ENCODE measurements at places on chromosomes 13 and 19. TPM values are rescaled to one million over a fixed set of nuclear protein-coding genes. Genes with fewer than 3 reads are reported as not detected.

The CLEC17A gene
- polyA plus RNA-seq, result not detected

GRCh38 chr13:41960211-41960636 is 685 bp downstream of the VWA8 start:
- DNase-seq, result no peak

DNA sequence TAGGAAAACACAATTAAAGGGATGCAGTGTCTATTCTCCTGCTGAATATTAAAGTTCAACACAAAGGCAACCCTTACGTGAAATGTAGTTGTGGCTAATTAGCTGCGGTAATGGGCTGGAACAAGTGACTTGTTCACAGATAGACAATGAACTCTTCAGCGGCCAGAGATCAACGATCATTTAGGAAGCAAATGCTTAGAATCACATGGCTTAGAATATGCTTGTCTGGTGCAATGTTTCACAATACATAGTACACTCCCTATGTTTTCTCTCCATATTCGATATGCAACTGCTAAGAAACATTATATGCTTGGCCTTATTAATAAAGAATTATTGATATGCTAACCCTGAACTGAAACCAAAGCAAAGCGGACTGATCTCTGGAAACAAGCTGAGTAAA is 25.7 kb upstream of the MTUS2 start:
- DNase-seq, result no peak

DNA sequence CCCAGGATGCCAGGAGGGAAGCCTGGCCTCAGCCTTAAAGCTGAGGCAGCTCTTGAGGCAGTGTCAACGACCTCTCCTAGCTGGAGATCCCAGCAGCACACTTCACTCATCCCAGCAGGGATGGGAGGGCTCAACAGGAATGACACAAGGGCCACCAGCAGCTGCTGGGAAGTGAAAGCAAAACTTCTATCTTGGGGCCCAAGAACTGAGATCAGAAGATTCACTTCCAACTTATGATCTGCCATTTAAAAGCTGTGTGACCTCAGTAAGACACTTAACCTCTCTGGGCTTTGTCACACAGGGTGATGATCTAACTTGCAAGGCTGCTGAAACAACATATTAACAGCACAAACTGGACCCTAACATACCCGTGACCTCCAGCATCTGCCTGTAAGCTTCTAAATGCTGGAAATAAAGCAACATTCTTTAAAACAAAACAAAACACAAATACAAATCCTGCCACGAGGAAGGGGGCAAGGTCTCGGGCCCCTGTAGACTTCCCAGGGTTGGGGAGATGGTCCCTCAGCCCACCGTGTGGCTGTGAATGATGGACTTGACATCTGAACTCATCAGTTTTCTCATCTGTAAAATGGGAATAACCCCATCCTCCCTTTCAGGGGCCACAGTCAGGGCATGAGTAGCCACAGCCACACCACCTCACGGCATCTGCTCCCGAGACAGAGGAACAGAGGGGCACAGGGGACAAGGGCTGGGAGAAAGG is 22.7 kb downstream of the ELL start:
- DNase-seq, result no peak

The ELANE gene
- polyA plus RNA-seq, result 0.15 TPM

The CRTC1 gene
- 4.0 TPM for polyA plus RNA-seq

The ABHD8 gene
- polyA plus RNA-seq, result 4.2 TPM

DNA sequence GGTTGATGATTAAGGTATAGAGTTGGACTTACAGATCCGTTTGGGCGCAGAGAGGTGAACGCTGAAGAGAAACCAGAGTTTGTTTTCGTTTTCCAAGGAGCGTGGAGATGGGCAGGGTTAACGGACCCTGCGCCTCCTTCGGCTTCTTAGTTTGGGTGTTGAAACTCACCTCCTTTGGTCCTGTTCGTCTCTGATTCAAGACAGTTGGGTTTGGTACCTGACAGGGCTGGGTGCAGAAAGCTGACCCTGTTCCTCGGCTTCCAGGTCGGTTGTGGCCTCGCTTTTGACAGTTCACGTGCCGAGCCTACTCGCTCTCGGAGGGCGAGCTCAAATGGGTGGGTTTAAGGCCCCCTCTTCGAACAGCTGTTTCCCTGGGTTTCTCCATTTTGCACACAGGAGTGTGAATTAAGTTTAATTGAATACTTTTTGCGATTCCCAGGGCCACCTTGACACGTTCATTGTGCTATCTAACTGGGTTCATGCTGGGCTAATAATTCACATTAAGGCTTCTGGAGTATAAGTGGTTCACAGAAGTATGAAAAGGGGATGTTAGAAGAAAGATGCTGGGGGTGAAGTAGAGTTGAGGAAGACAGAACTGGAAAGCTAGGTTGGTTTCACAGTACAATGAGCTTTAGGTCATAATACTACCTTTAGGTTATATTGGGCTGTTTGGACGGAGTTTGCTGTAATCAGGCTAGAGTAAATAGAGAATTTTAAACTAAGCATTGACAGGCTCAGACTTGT is 638 bp downstream of the USPL1 start:
- DNase-seq, result no peak

The ZFP36 gene
- polyA plus RNA-seq, result 18.3 TPM

DNA sequence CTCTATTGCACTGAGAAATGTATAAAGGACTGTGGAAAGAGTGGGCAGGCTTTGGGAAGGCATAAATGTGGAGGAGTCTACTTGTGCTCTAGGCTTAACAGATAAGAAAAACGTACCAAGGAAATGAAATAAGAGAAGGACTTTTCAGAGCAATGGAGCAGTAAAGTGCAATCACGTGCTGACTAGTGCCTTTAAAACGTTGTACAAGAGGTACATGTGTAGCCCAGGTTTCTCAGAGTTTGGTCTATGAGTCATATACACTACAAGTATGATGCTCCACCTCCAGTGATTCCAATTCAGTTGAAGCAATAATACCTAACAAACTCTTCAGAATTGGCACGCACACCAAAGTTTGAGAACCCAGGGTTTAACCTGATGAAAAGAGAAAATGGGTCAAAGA is 13.4 kb upstream of the FNDC3A start:
- no peak for DNase-seq

- DNase-seq, result no peak
Observed at GRCh38 chr13:99959540-99960230, 11.9 kb downstream of the ZIC5 start.

GRCh38 chr13:49093376-49093775 is 117.7 kb downstream of the FNDC3A start:
- no peak for DNase-seq

DNA sequence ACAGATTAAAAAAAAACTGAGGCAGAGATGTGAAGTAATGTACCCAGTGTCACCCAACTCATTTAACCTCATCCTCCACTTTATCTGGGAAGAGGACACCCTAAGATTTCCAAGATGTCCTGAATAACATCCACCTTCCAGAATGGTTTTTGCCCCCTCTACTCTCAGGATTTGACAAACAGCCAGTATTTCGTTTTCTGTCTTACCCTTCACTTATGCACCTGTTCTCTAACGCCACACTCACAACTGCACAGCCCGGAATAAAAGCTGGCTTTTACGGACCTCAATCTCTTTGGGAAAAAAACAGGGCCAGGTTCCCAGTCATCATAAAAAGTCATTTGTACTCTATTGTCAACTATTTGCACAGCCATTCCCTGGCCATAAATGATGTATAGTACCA is 21.2 kb upstream of the CEACAM6 start:
- no peak for DNase-seq

GRCh38 chr13:28651810-28652401 is 7.0 kb upstream of the POMP start:
- no peak for DNase-seq

The LGALS14 gene
- polyA plus RNA-seq, result not detected

DNA sequence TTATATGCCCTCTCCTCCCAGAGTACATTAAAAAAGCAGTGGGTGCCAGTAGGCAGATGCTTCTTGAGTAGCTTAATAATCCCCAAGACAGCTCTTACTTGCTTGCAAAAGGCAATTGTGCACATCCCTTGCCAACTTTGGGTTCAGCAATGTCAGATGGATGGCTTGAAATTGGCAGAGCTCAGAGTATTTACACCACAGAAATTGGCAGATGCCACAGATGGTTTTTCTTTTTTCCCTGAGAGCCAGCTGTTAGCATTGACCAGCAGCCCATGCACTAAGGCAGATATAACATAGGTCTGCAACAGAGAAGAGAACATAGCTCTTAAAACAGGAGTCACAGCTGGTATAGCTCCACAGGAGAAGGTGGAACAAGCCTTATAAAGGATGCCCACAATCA is 18.4 kb upstream of the RNASEH2B start:
- DNase-seq, result no peak

The FGF9 gene
- polyA plus RNA-seq, result not detected

Data from A549 (cell line).